ENCODE measurements at places on chromosomes 16 and 17.

GRCh38 chr16:74064120-74064735 lies 232.4 kb upstream of the PSMD7 start:
- no peak for DNase-seq

DNA sequence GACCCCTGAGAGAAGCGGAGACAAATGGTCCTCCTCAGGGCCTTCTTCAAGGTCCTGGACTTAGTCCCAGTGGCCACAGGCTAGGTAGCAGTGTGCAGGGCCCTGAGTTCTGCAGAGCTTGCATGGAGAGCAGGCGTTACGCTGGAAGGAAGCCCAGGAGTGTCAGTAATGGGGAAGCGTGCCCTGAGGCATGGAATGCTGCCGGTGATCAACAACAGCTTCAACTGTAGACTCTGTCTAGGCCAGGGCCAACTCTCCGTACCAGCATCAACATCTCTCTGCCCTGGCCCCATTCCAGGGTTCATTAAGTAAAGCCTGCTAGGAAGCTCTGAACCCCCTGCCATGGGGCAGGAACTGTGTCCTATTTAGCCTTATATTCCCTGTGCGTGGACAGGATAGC lies 568 bp upstream of the TNK1 start:
- no peak for DNase-seq

GRCh38 chr17:43661699-43662412 lies at the start of gene MEOX1:
TSS of gene MEOX1 (minus strand) at chr17:43661922. CDS start at chr17:43661534, 388 bp downstream.
- DNase-seq, result peak; percentile 72

- DNase-seq, result no peak
Measured at GRCh38 chr17:68304706-68305105, 13.4 kb downstream of the ARSG start.

DNA sequence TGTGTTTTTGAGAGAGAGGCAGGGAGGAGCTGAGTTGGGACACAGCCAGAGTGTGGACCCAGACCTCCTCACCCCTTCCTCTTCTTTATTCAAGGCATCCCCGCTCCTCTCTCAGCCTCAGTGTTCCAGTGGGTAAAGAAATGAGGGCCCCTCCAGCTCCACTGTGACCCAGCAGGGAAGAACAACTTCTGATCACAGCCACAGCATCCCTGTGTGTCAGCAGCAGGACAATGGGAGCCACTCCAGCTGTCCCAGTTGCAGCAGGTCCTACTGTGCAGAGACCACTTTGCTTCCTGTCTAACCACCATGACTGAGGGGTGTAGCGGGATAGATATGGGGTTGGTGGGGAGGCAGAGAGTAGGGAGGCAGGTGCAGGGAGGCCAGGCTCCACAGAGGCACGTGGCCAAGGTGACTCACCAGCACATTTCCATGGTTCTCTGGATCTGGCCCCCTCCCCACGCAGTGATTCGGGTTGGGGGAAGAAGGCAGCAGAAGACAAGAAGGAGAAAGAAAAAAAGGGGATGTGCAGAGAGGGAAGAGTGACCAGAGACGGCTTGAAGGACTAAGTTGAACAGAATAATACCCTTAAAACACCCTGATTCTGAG lies 24.5 kb downstream of the PIK3R5 start:
- no peak for DNase-seq

DNA sequence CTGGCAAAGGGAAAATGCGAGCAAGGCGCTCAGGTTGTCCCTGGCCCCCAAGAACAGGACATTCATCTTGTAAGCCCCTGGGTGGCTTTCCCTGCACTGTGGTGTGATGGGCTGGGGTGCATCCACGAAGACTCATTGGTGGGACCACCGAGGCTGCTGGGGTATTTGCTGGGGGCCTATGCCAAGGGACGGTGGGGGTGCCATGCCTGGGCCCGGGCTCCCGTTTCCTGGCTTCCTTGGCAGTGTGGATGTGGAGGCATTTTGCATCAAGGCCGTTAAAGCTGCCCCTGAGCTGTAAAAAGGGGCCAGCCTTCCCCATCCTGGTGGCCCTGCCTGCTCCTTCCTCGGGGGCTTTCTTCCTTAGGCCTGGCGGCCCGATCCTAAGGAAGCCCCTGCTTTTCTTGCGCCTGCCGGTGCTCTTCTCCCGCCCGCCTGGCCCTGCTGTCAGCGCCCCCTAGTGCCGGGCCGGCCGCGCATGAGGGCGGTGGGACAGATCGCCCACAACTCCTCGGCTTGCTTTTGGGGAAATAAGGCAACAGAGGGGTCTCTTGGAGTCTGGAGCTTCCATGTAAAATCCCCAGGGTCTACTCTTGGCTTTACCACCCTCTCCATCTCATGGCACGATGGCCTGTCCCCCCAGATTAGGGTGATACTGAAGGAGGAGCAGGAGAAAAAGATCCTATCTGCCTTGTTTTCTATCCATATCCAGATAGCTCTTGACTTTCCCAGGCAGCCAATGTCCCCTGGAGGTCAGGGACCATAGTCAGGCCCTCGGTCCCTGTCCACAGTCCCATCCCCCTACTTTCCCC lies 9.8 kb upstream of the TBX2 start:
- DNase-seq, result peak; percentile 82

GRCh38 chr17:27341041-27341471 lies 47.1 kb downstream of the WSB1 start:
- no peak for DNase-seq

- no peak for DNase-seq
Measured at GRCh38 chr17:73194514-73195222, 1.8 kb downstream of the COG1 start.

- no peak for DNase-seq
Measured at GRCh38 chr17:45963889-45964288, 35.2 kb upstream of the STH start.

DNA sequence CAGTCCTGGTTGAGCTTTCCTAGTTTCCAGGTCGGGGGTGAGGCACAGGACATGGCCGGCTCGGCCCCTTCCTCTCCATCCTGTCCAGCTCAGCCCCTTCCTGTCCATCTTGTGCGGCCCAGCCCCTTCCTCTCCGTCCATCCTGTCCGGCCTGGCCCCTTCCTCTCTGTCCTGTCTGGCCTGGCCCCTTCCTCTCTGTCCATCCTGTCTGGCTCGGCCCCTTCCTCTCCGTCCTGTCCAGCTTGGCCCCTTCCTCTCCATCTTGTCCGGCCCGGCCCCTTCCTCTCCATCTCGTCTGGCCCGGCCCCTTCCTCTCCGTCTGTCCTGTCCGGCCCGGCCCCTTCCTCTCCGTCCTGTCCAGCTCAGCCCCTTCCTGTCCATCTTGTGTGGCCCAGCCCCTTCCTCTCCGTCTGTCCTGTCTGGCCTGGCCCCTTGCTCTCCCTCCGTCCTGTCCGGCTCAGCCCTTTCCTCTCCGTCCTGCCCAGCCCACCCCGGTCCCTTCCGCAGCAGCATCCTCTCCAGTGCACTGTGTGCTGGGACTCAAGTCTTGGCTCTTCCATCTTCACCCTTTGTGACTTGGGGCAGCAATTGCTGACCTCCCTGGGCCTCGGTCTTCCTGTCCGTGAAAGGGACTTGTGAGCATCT lies 5.5 kb upstream of the ZNF750 start:
- DNase-seq, result no peak

GRCh38 chr16:964356-965035 lies 6.3 kb downstream of the LMF1 start:
- no peak for DNase-seq

- no peak for DNase-seq
Measured at GRCh38 chr17:2151358-2152033, 96.6 kb downstream of the HIC1 start.

DNA sequence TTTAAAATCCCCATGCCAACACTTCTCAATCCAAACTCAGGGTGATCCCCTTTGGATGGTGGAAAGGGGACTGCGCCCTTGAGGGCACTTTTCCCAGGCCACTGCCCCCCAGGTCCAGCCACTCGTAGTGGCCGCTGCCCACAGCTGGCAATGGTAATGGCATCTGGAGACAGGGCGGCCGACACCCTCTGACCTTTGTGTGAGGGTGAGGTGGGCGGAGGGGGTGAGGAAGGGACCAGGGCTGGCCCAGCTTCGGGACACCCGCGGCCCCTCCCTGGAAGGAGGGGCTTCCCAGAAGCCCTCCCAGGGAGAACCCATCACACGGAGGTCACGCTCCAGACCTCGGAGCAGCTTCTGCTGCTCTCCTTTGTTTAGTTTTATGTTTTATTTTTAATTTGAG lies 289.7 kb downstream of the FOXL1 start:
- DNase-seq, result no peak
